ENCODE measurements at places on chromosomes 7 and 10.
A peak's percentile ranks its signal among the peaks of the same experiment; 100 is the strongest.

DNA sequence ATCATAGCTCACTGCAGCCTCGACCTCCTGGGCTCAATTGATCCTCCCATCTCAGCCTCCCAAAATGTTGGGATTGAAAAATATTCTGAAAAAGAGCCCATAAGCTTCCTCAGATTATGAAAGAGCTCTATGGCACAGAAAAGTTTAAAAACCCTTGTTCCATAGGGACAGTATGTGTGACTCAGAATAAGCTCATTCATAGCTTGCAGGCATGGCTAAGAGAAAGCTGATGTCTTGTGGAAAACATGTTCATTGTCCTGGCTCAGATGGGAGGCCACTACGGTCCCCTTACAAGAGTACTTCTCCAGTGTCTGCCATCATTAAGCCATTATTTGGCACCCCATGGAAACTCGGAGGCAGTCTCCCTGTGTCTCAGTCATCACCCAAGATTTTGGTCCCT lies 64.0 kb downstream of the CCDC3 start:
- DNase-seq: no peak

DNA sequence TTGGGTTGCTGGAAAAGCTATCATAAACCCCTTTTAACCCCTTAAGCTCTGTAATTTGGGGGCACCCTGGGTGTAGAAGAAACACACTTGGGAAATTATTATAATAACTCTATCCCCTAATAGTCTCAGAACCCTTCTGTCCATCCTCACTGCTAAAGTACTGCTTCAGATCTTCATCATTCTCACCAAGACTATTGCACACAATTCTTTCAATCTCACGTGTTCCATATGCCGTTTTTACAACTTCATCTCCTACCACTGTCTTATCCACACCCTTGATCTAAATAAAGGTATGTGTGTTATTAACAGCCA lies 15.8 kb downstream of the ANKRD22 start:
- DNase-seq: no peak

DNA sequence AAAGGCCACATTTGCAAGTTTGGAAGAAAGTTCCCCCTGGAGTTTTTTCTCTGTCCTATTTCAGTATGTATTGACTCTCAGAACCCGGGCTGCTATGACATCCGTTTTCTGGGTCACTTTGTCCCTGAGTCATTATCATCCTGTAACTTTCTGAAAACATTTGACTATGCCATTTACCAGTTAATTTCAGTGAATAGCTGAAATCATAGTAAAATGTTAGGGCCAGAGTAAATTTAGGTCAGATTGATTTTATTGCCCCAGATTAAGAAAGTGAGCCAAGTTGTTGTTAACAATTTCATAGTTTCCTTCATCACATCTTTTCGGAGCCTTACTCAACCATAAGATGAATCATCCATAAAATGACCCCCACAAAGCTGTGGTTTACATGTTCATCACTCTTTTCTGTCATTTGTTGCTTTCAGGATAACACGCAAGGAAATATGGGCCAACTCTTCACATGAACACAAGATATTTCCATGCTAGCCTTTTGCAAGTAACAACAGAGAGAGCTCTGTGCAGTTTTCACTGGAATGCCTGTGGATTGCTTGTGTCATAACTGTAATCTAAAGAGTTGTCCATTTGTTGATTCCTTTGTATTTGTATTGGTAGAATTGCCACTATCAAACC lies 3.9 kb upstream of the MACC1 start:
- no peak for DNase-seq

- no peak for DNase-seq
Measured at GRCh38 chr7:2860627-2861133, 16.6 kb upstream of the GNA12 start.

DNA sequence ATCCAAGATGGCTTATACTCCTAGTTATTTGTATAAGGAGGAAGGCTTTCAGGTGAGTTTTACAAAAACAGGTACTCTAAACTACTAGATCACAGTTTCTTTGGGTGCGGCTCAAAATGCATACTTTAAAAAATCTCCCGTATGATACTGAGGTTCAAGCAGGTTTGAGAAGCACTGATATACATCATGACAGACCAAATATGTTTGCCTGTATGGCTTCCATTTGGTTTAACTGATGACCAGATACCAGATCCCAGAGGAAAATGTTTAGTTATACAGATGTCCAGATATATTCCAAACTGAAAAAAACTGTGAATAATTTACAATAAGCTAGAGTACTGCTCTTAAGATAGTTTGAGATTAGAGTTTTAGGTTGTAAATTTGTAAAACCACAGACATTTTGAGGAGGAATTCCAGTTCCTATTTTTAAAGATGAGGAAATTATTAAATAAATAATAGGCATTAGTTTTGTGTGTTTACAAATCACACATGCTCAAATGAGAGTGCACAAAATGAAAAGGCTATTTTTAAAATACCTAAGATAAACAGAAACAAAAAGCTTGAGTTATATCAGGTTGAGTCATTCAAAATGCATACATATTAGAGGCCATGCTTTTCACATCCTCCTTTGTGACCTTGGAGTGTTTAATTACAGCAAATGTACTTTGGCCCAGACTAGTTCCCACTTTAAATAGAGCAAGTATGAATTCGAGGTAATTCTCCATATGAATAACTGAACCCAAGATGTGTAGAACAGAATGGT lies 60.5 kb downstream of the SEMA3C start:
- no peak for DNase-seq

DNA sequence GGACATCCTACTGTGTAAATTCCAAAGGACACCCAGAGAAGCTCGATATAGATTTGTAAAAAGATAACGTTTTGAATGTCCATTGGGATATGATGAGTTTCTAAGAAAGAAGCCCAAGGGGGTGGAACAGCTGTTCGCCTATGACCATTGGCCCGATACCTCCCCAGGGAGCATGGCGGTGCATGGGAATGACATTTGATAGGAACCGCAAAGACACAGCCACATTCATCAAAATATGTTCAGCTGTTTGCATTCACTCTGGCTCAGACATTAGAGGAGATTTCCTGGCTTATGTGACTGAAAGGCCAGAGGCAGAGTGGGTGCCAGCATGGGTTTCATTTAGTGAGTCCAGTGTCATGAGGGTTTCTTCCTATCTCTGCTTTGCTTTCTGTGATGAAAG lies 56.0 kb upstream of the BAIAP2L1 start:
- no peak for DNase-seq

- DNase-seq: no peak
Measured at GRCh38 chr7:47734287-47734948, 152.5 kb upstream of the TNS3 start.

- DNase-seq: peak; percentile 88
Measured at GRCh38 chr7:129091484-129092002, 36.6 kb upstream of the TNPO3 start.

DNA sequence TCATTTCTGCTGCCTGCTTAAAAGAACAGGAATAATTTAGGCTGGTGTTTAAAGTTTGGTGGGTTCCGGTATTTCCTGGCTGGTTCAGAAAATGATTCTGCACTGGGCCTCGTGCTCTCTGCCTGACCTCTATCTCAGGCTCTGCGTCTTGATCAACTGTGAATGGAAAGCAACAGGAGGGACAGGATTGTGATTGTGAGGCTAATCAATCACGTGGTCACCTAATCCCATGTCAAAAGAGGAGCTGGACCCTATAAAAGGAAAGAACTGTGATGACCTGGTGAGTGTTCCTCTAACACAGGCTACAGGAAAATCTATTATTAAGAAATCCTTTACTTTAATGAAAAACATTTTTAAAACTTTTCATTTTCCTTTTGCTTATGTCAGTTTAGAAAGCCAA lies at the start of gene DHX32:
Gene DHX32, minus strand, starts transcription at position 101 of the 400 bp plus-strand sequence. CDS start 468 bp downstream, outside the sequence.
- DNase-seq: no peak

- no peak for DNase-seq
Measured at GRCh38 chr10:58826694-58827093, 314.0 kb downstream of the BICC1 start.

DNA sequence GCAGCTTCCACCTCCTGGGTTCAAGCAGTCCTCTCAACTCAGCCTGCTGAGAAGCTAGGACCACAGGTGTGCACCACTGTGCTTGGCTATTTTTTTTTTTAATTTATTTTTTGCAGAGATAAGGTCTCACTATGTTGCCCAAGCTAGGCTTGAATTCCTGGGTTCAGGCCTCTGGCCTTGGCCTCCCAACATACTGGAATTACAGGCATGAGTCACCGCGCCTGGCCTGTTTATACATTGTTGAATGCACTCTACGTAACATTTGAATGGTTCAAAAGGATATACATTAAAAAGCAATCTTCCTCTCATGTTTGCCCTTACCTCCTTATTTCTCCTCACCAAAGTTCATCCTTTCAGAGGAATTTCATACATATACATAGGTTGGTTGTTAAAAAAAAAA lies 7.2 kb upstream of the SNX10 start:
- no peak for DNase-seq
